Activated naive CD4-positive, alpha-beta T cell treated with anti-CD3 and anti-CD28 coated beads, Interleukin-2, amount 10 ng/mL, durations not matched to agents 7 days and 5 days (primary cell): ENCODE measurements at places on chromosomes 7 and 10.

DNA sequence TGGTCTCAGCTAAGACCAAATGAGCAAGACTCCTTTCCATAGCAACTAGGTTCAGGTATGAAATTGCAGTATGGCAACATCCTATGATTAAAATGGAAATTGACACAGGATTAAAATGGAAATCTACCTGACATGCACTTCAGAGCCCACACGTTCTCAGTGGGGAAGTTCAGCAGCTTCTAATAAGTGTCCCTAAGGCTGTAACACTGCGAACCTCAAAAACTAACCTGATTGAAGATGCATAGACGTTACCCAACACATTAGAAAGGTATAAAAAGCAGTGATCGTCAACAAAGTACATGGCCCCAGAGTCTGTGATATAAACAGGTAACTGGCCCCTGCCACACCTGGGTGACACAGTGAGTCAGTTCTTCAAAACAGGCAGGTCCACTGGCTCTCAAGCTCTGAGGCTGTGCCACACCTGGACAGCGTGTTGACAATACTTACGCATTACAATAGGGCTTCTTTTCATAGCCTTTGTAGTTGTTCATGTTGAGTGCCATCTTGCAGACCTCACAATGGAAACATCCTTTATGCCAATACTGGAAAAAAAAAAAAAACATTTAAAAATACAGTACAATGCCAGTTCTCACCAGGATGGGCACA lies 274.9 kb upstream of the NEBL start:
- DNase-seq, result no peak

DNA sequence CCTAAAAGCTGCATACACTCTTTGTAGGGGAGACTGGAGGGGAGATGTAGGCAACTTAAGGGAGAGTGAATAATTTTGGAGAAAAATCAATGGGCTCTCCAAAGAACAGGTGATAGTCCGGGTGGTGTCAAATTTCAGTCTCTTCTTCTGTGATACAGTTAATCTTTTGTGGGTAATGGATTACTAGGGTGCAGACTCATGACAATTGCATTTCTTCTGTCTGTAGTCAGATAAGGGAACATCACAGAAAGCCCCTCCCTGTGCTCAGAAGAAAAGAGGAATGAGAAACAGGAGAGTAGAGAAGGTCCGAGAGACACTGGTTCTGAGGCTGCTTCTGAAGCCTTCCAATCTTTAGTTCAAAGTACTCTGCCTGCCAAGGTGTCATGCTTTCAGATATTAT lies 1140.7 kb upstream of the LRRN3 start:
- DNase-seq, result no peak

- no peak for DNase-seq
Observed at GRCh38 chr10:3924344-3924743, 139.3 kb upstream of the KLF6 start.

DNA sequence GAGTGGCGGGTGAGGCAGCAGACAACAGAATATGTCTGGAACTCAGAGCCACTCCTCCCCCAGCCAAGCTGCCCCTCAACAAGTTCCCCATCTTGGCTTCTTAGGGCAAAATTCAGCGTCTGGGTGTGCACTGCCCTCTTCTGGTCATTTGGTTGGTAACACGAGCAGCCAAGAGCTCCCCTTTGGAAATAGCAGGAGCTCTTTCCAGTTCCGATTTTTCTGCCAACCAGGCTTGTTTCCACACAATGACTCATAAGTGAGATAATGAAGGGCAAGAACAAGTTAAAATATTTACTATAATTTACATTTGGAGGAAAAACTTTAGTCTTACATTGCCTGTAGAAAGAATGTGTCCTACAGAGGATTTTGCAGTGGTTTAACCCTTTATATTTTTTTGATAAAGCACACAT lies 70.5 kb downstream of the ADCYAP1R1 start:
- peak; percentile 63 for DNase-seq

GRCh38 chr7:49030221-49030620 lies 105.9 kb downstream of the CDC14C start:
- DNase-seq, result no peak

DNA sequence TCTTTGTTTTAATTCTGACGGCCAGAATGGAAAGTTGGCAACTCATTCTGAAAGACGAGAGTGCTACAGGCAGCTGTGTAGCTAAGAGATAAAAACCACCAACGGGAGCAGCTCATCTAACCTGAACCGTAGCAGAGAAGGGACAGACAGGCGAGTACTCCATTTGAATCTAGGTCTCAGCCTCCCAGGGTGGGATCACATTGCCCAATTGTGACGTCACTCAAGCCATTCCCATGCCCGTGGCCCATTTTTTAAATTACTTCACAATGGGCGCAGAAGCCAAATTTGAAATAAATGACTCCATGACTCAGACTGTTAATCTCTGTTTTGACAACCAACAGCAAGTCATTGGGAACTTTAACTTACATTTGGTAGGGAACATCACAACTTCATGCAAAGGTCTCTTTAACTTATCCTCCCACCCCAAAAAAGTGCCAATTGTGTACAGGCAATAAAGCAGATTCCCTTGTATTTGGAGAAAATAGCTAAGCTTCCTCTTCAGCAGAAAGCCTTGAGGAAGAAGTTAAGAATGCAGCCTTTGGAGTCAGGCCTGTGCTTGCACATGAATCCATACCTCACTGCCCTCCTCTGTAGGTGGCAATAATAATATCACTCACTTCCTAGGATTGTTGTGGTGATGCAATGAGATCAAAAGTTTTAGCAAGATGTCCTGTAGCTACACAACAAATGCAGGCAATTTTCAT lies 93.2 kb upstream of the KIF5B start:
- DNase-seq, result peak; percentile 23

DNA sequence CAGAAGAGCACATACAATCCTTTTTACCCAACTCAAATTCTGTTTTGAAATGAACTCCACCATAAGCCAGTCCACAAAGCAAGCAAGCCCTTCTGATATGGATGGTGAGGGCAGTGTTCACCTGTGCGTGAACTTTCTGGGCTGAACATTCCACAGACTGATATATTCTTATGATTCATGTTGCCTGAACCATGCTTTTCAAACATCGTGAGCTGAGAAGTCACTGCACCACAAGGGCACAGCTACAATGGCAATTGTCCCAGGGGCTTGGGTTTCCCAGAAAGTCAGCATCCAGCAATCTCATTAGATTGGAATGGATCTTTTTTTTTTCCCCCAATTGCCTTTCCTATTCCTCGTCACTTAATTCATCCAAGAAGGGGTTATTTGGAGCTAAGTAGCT lies 86.9 kb upstream of the ZNF438 start:
- no peak for DNase-seq

GRCh38 chr10:20034732-20035131 lies 218.5 kb downstream of the PLXDC2 start:
- DNase-seq, result no peak

GRCh38 chr10:20877554-20877953 lies 19.6 kb downstream of the NEBL start:
- no peak for DNase-seq

GRCh38 chr10:3871424-3871996 lies 86.5 kb upstream of the KLF6 start:
- DNase-seq, result no peak

- no peak for DNase-seq
Observed at GRCh38 chr10:96072674-96073073, 29.3 kb downstream of the CCNJ start.

- DNase-seq, result no peak
Observed at GRCh38 chr10:104387130-104387888, 33.7 kb downstream of the CFAP58 start.
